Osteocyte (in vitro differentiated cells): ENCODE measurements at places on chromosomes 2 and 18.

DNA sequence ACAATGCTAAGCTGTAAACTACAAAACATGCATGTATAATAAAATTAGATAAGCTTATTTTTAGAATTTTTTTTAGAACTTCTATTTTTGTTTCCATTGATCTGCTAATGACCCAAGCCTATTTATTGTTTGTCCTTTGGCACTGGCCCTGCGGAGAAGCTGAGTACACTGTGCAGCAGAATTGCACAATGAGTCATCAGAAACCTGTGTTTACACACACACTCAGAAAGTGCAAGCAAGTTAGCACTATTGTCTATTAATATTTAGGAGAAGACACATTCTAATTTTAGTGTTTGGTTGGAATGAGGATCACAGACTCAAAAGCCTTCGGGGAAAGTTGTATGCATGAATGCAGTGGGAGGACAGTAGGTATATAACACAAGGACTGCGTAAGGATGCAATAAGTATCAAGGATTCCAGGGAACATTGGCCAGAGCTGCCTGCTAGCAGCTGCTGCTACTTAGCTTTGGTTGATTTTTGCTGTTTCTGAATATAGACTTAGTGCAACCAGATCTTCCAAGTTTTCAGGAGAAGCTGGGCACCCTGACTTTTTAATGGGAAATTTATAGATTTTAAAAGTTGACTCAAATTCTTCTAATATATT lies 128.2 kb downstream of the KCNH7 start:
- no peak for DNase-seq

DNA sequence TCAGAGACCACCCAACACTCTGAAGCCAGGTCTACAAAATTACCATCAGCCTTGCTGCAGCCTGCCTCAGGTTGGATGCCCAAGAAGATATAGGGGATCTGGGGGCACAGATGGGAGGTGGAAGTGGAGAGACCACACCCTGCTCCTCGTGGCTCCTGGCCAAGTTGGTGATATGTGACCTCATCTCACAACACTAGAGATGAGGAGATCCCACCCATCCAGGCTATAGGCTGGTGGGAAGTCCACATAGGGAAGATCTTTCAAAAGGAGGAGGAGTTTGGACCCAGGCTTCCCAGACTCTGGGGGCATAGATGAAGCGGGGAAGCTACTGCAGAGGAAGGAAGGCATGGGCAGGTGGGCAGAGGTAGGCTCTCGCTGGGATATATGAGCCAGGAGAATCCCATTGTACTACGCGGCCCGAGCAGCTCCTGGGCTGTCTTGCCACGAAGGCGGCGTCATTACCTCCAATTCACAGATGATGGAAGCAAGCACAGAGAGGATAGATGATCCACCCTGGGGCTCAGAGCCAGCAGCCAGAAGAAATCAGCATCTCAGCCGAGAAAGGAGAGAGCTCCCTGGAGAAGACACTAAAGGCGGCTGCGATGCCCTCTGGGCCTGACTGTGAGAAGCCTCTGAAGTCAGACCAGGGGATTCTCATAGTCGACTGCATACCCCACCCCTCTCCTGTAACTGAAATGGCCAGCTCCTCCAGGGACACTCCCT lies 96.0 kb downstream of the RHOB start:
- no peak for DNase-seq

DNA sequence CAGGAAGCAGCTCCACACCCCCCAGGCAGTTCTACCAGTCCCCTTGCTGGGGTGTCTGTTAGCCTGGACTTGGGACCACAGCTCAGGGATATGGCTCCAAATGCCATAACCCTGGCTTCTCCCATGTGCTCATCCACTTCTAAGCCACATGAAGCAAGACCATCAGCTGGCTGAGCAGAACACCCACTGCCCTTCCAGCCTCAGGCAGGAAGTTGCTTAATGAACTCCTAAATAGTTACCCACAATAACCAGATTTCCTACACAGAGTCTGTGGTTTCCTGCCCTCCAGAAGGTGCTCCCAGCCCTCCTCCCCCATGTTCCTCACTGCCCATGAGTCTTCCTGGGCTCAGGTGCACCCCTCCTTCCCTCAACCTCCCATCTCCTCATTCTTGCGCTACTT lies 98.3 kb upstream of the EPC2 start:
- DNase-seq = no peak

GRCh38 chr2:191255756-191256312 lies 10.6 kb downstream of the MYO1B start:
- DNase-seq = no peak

DNA sequence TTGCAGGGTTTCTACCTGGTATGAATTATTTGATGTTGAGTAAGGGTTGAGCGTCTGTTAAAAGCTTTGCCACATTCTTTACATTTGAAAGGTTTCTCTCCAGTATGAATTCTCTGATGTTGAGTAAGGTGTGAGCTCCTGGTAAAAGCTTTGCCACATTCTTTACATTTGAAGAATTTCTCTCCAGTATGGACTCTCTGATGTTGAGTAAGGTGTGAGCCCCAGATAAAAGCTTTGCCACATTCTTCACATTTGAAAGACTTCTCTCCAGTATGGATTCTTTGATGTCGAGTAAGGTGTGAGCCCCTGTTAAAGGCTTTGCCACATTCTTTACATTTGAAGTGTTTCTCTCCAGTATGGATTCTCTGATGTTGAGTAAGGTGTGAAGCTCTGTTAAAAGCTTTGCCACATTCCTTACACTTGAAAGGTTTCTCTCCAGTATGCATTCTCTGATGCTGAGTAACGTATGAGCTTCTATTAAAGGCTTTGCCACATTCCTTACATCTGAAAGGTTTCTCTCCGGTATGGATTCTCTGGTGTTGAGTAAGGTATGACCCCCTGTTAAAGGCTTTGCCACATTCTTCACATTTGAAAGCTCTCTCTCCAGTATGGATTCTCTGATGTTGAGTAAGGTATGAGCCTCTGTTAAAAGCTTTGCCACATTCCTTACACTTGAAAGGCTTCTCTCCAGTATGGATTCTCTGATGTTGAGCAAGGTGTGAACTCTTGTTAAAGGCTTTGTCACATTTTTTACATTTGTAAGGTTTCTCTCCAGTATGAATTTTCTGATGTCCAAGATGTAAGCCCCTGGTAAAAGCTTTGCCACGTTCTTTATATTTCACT lies 27.1 kb downstream of the ZNF519 start:
- DNase-seq = no peak

- DNase-seq = no peak
Measured at GRCh38 chr2:34332813-34333212, 733.7 kb upstream of the FAM98A start.

DNA sequence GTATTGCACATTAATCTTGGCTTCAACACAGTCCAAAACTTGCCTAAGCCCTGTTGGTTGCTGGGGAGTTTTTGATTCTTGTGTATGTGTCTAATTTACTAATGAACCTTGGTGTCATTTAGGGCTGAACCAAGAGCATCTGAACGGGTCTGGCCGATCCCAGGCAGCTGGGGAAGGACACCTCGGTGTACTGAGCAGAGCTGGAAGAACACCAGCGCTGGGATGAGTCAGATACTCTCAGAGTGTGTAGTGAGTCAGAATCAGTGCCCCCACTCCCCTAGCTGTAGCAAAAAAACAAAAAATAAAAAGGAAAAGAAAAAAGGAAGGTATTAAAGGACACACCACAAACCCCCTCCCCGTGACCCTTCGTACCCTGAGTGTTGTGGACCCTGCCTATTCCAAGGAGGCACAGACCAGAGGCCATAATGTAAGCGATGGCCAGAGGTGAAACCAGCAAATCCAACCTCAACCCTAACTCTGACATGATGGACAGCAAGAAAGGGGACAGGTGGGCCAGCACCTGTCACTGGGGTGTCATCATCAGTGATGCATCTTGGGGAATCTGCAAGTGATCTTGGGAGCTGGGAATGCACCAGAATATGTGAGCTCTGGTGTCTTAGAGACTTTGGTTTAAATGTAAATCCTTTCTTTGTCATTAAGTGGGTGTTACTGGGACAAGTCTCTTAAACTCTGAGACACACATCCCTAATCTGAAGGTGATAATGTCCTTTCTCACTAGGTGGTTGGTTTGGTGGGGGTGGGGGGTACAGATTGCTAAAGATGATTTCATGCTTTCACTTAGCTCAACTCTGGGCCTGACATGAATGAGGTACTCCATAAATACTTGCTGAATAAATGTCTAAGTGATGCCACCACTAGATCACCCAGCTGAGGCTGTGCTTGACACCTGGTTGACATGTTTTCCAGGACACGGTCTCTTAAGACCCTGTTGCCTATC lies 34.2 kb upstream of the NCOA1 start:
- DNase-seq = no peak

DNA sequence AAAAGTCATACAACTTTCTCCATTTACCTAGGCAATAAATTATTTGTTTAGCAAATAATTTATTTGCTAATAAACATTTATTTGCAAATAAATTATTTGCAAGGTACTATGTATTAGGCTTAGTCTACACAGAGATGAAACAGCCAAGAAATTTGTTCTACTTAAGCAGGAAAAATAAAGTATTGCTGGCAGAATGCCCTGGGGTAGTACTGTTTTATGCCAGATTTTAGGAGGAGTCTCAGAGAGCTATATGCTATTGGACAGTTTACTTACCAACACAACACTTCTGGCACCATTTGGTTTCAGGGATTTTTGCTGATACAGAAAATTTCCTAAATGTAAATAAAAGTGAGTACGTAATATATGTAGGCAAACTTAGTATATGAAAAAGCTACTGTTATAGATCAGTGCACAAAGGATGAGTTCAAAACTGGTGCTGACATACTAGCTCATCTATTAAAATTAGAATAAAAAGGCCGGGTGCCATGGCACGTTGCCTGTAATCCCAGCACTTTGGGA lies 23.2 kb upstream of the CDKL4 start:
- no peak for DNase-seq

GRCh38 chr18:23547846-23548245 lies 38.5 kb downstream of the NPC1 start:
- DNase-seq = no peak

DNA sequence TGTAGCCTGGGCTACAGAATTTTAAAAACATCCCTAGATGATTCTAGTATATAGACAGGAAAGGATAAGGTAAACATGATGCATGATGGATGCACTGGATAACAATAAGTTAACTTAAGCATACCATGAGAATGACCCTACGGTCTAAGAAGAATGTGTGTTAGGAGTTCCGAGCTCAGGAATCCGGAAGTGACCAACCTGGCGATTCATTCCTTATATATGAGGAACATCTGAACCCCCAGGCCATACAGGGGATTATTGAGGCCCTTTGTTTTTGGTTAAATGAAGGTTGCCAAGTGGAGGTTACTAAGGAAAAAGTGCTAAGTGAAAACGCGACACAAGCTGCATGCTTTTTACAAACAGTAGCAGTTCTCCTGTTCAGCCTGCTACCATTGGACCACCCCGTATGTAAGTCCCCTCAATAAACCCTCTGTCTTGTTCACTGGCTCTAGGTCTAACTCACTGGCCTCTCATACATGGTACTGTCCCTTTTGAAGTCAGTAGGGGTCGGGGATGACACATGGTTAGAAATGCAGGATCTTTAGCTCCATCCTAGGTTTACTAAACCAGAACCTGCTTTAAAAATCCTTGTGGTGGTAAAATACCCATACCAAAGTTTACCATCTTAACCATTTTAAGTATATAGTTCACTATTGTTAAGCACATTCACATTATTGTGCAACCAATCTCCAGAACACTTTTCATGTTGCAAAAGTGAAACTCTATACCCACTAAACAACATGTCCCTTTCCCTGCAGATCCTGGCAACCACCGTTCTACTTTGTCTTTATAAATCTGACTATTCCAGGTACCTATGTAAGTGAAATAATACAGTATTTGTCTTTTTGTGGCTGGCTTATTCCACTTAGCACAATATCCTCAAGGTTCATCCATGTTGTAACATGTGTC lies 111.0 kb upstream of the MAP4K3 start:
- DNase-seq = no peak

GRCh38 chr2:121316986-121317385 lies 32.0 kb upstream of the TFCP2L1 start:
- peak; percentile 48 for DNase-seq

- no peak for DNase-seq
Measured at GRCh38 chr2:196431076-196431475, 208.4 kb upstream of the CCDC150 start.

DNA sequence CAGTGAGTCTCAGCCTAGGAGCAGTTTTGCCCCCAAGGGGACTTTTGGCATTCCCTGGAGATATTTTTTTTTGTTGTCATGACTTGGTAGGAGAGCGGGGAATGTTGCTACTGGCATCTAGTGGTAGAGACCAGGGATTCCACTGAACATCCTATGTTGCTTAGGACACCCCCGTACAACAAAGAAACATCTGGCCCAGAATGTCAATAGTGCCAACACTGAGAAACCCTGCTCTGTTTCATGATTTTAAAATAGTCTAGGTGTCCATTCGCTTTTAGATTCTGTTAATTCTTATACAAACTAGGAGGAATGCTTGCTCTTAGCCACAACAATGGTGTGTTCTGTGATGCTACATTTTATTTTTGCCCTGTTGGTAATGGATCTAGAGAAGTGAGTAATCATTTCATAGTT lies 225.8 kb upstream of the SIX3 start:
- DNase-seq = no peak

DNA sequence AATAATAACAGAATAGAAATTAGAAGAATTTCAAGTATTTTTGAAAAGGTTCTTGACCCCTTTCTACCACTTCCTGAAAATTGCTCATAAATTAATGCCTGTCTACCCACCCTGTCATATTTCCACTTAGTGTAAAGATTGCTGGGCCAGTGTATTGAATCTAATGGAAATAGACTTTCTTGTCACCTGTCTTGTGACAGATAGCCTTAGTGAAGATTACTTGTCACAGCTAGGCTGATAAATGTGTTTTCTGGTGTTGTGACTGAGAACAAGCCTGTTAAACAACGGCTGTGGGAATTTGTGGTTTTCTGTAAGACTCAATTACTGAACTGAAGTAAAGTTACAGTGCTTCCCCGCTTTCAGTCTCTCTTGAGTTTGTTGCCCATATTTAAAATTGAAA lies 37.0 kb downstream of the PIK3C3 start:
- DNase-seq = no peak

DNA sequence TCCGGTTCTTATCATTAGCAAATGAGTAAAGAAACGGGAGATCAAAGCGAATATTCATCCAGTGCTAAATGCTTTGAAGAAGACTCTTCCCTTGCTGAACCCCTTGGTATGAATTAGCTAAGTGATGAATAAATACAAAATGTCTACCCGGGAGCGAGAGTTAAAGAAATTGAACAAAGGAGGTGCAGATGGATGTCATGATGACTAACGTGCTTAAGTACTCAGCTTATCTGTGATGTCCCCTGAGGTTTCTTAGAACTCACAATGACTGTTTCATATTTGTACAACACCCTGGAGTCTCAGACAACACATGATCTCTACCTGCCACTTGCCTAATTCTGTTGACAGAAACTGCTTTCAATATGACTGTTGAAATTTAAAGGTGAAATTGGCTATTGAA lies 148.5 kb downstream of the TMEM200C start:
- no peak for DNase-seq
